ENCODE measurements at places on chromosomes 3 and 15.

DNA sequence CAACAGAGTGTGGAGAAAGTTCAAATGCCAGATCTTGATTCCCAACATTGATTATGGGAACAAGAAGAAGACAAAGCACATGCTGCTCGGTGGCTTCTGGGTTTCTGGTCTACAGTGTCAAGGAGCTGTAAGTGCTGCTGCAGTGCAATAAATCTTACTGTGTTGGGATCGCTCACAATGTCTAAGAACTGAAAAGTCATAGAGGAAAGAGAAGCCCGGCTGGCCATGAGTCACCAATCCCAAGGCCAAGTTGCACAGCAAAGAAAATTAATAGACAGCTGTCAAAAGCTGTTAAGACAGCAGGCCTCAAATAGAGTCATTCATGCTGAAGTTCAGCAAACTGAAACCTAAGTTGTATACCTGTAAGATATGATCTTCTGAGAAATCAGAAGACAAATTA, 33.2 kb upstream of the SPPL2A start:
- DNase-seq = no peak

GRCh38 chr3:124768812-124769211, 38.6 kb downstream of the UMPS start:
- DNase-seq = no peak

DNA sequence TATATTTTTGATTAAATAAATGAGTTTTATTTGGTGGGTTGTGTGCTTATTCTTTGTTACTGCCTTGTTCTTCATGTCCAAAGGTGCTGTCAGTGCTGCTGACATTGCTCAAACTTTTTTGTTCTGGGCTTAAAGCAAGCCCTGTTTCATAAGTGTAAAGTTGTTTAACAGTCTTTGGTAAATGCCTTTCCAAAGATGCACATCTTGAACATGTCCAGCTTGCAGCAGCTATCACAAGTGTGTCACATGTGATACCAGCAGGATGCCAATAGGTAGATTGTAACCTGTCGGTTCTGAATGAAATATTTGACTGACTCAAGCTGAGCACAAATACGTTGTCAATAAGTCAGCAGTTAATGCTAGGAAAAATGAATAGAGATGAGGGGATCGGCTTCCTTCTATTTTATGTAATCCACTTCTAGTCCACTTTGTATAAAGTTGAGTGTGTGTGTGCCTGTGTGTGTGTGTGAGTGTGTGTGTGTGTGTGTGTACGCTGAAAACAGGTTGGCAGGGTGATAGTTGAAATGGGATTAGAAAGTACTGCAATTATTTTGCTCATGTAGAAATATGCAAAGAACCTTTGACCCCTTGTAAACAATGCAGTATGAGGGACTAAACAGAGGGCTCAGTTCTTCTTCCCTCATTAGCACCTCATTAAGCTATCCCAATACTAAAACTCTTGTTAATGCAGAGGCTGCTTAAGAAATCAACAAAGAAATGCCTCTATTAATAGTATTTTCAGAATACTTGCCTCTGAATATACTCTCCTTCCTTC, 986.5 kb downstream of the TUSC7 start:
- DNase-seq = no peak

DNA sequence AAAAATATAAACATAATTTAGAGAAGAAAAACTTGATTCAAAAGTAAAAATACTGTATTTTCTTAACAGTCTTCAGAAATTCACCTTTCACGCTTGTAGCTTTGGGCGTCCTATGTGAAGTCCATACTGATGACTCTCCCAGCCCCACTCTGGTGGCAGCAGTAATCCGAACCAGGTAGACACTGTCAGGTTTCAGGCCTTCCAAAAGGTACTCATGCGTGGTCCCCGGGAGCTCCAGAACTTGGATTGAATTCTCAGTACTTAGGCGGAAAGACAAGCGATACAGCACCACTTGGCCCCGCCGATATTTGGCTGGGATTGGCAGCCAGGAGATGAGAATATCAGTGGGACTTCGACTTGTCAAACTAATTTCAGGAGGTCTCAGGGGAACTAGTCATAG, 69.7 kb downstream of the PRTG start:
- DNase-seq = no peak

- no peak for DNase-seq
Observed at GRCh38 chr3:165874663-165875489, 37.7 kb upstream of the BCHE start.

DNA sequence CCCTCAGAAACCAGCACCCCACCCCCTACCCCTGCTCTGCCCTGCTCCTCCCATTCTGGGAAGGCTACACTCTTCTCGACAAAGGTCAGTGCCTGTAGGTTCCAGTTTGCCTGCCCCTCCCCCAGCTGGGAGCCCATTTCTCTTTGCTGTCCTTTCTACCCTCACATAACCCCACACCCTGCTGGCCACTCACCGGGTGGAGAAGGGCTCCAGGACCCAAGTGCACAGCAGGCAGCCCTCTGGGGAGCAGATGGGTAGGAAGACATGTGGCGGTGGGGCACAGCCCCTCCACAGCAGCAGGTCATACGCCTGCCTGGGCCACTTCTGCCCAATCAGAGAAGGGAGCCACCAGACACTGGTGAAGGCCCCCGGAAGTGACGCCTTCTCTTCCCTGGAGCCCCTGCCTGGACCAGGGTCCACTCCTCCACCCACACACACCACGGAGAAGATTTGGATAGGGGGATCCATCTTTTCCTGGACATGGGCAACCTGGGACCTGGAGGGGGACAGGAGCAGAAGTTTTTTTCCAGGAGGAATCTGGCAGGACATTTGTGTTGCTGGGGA, at the start of gene THPO:
Gene THPO, minus strand, starts transcription at position 326 of the 564 bp plus-strand sequence. CDS start 1,948 bp downstream, outside the sequence.
- no peak for DNase-seq
